ENCODE measurements at places on chromosomes 7 and 10.

DNA sequence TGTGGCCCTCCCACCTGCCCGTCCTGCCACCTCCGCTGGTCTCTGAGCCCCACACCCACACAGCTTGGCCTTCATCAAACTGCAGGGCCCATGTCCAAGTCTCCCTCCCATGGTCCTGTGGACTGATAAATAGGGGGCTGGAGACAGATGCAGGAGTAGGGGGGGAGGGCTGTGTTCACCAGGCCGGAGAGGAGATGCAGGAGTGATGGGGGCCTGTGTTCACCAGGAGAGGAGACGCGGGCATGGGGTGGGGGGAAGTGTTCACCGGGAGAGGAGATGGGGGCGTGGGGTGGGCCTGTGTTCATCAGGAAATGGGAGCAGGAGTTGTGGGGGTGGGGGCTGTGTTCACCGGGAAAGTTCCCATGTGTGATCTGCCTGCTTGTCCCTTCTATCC lies 37.0 kb downstream of the JAKMIP3 start:
- DNase-seq = no peak

GRCh38 chr10:61931620-61932332 lies 30.3 kb downstream of the ARID5B start:
- no peak for DNase-seq

GRCh38 chr7:4645246-4645645 lies 36.8 kb upstream of the FOXK1 start:
- no peak for DNase-seq

DNA sequence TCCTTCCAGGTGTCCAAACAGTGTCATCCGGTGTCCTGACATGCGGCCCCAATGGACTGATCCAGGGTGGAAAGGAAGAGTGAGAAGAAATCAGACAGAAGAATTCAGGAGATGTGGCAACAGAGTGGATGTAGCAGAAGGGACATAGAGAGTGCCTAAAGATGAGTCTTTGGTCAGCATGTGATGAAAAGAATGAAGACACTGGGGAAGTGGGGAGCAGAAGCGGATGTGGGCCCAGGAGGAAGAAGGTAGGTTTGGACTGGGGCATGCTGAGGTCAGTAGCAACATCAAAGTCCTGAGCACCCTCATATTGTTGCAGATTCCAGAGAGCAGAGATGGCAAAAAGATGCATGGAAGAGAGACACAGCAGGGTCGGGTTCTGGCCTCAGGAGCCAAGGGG lies 71.8 kb upstream of the STEAP1B start:
- DNase-seq = no peak

GRCh38 chr10:93746844-93747284 lies 10.9 kb upstream of the LGI1 start:
- DNase-seq = no peak

- no peak for DNase-seq
Observed at GRCh38 chr7:112790586-112791003, 402 bp upstream of the TMEM168 start.

- DNase-seq = no peak
Observed at GRCh38 chr7:41590986-41591385, 111.9 kb downstream of the INHBA start.

GRCh38 chr10:125079091-125079600 lies 81.2 kb downstream of the CTBP2 start:
- DNase-seq = no peak

DNA sequence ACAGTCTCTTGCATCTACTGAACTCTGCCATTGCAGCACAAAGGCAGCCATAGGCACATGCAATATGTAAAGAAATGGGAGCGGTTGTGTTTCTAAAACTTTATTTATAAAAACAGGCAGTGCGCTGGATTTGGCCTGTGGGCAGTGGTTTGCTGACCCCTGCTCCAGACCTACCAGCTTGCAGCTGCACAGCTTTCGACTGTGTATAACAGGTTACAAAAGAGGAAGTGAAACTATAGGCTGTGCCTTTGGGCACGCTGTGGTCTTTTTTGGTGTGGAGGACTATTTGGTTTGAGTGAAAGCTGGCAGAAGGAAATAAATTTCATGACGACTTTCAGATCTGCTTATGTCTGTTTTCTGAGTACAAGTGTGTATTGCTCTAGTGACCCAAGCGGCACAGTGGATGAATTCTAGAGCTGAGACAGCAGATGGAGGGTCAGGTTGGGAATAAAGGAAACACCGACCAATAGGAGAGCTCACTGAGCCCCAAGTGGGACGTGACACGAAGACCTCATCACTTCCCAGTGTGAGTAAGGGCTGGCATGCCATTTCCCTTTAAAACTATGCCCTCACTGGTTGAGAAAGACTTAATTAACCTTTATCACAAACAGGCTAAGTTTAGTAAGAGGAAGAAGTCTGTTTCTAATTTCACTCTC lies 152.7 kb downstream of the ANK3 start:
- no peak for DNase-seq

GRCh38 chr10:129832573-129833467 lies 131.3 kb downstream of the EBF3 start:
- DNase-seq = no peak

- no peak for DNase-seq
Observed at GRCh38 chr10:44934416-44935200, 23.5 kb downstream of the TMEM72 start.

- no peak for DNase-seq
Observed at GRCh38 chr7:28309704-28310459, 102.4 kb upstream of the CREB5 start.

DNA sequence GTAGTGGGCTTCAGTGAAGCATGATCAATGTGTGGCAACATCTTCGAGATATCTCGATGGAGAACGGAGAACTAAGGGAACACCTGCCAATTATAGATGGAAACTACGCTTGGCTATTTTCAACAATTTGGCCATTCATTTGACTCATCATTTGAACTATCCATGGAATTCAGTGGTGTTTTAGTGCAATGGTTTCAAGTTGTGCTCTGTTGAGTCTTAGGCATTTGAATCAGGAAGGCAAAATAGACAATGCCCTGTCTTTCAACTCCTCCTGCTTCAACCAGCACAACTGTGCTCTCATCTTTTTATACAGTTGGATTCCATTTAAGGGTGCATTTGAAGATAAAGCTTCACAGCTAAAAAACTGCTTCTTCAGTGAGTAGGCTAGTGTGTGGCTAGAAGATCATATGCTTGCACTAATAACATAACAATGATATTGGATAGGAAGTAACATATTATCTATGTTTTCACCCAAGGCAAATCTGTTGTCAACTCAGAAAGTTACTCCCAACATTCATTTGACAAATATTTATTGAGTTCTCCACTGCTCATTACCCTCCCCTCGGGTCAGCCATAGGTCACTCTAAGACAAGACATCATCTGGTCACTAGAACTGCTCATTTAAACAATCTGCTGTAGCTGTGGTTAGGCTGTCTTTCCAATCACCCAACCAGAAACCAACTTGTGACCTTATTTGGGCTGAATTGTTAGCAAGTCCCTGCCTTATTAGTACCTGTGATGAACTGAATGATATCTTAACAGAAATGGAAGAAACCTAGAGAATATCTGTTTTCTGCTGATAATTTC lies 314.1 kb upstream of the SP4 start:
- DNase-seq = no peak

GRCh38 chr7:2668401-2668800 lies 19.6 kb upstream of the AMZ1 start:
- no peak for DNase-seq

GRCh38 chr10:114957673-114958072 lies 19.7 kb downstream of the TRUB1 start:
- DNase-seq = no peak

- no peak for DNase-seq
Observed at GRCh38 chr7:111312966-111313365, 222.0 kb downstream of the LRRN3 start.
